ENCODE measurements at places on chromosomes 7 and 10.

- no peak for DNase-seq
Observed at GRCh38 chr7:141328290-141328689, 222.9 kb upstream of the AGK start.

DNA sequence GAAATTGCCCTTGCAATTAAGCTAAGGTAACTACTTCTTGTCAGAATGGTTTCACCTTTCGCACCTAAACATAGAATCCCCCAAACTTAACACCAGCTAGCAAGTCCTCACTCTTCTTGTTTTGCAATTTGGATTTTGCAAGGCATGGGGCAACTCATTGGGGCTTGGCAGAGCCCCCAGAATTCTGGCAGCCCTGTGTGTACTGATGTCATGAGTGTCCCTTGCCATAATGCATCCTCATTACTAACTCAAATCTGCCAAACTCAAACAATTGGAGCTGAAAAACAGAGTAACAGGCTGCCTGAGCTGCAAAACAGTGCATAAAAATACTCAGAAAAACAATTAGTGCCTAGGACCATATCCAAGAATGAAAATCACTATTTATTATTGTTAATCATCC, 7.9 kb upstream of the XPNPEP1 start:
- DNase-seq = no peak

DNA sequence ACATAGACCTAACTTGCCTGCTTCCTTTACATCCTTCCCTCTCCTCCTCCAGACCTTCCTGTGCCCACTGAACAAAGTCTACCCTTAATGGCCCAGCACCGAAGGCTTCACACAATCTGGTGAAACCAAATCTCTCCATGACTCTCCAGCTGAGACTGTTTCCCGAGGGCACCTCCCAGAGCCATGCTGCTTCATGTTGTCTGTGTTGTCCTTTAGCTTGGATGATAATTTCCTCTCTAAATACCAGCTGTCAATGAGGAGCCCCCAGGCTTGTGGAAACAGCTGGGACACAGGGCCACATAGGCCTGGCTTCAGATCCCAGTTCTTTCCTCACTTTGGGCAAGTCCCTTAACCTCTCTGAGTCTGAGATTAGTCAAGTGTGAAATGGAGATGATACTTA, 54.3 kb downstream of the DLD start:
- DNase-seq = no peak

DNA sequence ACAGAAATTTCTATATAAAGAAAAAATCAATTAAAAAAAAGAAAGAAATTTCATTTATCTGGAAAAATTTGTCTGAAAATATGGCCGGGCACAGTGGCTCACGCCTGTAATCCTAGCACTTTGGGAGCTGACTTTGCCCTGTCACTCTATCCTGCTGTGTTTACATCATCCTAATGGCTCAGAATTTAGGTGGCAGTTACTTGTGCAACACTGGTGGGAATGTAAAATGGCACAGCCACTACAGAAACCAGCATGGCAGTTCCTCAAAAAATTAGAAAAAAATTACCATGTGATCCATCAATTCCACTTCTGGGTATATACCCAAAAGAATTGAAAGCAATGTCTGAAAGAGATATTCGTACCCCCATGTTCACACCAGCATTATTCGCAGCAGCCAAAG, 405.2 kb upstream of the AUTS2 start:
- DNase-seq = no peak

DNA sequence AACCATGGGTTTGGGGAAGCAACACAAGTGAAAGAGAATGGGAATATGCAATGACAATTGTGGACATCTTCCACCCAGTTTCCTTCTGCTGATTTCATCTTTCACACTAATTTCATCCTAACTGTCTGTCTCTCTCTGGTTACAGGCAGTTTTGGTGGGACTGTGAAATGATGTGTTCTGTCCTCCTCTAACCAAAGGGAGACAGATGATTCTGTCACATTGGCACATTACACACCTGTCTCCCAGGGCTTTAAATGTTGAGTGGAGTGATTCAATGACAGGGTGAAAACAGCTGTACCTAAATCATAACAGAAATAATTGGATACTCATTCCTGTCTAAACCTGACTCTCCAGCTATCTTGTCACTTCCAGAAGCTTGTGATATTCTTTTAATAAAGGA, 60.0 kb downstream of the DGKB start:
- DNase-seq = no peak

GRCh38 chr7:11466517-11467105, 365.4 kb downstream of the THSD7A start:
- DNase-seq = no peak

GRCh38 chr10:5047912-5048628, 44.4 kb upstream of the AKR1C2 start:
- DNase-seq = no peak

GRCh38 chr7:139647814-139648390, 124.4 kb downstream of the CLEC2L start:
- DNase-seq = no peak

DNA sequence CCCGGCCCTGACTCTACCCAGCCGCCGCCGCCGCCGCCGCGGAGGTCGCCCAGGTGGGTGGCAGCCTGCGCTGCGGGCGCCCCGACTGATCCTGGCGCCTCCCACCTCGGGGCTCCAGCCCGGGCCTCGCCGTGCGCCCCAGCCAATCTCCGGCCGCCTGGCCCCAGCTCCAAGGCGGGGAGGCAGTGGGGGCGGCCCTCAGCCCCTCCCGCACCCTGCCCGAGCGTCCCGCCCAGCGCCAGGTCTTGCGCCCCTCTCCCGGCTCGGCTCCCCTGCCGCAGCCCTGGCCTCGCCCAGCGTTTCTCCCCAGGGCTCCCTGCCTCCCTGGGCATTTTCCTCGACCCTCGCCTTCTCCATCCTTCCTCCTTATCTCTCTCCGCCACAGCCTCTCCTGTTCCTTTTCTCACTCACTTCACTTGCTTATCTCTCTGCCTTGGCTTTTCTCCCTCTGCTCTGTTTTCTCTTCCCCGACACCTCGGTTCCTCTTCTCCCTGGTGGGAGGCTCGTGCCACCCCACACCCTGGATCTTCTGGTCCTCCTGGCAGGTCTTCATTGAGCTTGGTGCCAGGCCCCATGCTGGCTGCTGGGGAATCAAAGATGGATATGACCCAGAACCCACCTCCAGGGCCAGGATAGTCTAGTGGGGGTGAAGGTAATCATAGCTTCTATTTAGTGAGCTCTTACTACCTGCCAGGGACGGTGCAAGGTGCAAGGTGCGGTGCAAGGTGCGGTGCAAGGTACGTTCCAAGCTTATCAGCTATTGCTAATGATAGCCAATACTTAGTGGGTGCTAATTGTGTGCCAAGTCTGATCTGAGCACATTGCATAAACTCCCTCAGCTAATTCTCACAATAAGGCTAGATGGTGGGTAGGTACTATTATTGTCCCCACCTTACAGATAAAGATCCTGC, at the start of gene SFRP5:
Gene SFRP5 (minus strand): TSS at position 87 of the 911 bp plus-strand sequence. CDS start 166 bp downstream, outside the sequence.
- DNase-seq = no peak

DNA sequence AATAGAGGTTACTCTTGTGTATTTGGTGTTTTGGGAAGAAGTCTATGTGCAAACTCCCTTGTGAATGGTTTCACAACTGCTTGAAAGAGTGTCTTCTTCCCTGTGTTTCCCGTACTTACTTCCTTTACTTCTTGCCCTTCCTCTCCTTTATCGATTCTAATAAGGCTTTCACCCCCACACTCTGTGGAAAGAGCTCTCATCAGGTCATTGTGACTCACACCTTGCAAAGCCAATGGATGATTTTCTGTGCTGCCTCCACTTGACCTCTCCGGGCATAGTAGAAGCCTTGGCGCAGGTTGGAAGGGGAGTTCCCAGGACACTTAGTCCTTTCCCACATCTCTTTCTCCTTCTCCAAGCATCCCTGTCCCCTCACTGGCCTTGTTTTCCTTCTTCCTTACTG, 6.2 kb upstream of the TSPAN15 start:
- no peak for DNase-seq

DNA sequence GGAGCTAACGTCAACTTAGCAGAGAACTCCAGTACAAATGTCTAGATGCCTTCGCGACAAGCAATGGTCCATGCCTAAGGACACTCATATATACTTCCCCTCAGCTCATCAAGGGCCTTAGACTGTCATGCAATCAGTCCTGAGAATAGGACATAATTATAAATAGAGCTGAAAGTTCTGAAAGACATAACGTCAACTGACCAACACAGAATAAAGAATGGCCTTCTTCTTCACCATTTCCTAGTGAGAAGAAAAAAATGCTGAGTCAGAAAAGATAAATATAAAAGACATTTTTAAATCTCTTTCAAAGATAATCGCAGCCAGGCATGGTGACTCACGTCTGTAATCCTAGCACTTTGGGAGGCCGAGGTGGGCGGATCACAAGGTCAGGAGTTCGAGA, 83.2 kb downstream of the ARMH3 start:
- no peak for DNase-seq

DNA sequence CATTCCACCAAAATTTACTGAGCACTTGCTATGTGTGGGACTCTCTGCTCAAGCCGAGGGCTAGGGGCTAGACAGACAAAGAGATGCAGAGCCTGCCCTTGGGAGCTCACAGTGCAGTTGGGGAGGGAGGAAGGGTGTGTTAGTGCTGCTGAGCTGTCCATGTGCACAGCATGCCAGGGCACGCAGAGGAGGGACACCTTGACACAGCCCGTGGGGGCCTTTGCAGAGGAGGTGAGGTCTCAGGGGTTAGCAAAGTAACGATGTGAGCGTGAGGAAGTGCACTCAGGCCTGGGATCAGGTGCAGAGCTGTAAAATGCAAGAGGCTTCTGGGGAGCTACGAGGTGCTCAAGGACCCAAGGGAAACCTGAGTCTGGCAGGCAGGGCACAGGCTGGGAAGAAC, 16.3 kb downstream of the PRKCQ start:
- no peak for DNase-seq

DNA sequence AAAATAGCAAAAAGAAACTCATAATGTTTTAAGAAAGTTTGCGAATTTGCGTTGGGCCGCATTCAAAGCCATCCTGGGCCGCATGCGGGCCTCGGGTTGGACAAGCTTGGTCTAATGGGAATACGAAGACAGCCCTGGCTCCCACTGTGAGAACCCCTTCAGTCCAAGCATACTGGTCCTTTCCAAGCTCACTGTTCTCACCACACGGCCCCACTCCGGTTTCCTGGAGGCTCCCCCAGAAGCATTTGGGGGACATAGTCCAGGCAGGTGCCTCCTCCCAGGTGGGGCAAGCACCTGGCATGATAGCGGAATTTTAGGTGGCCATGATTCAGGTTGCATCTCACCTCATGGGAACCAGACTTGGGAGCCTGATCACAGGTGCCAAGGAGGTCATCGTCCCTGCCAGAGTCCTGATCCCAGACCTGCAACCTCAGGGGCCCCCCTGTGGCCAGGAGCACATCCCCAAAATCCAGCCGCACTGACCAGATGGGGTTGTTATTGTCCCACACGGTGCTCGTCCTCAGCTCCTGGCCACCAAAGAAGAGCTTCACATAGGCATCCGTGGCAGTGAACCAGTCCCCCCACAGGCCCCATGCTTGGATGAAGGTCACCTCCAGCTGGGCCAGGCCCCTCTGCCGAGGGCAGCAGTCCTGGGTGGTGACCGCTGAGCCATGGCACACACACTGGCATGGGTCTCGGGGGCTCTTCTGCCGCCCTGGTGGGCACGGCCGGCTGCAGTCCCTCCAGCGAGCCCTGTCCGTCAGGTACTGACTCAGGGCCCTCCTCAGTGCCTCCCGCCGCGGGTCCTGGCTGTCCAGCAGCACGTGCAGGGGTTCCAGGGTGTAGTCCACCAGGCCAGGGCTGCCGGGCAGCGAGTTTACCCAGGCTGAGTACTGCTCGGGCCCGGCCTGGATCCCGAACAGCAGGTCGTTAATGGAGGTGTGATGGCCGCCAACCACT, 4.4 kb downstream of the PRF1 start:
- no peak for DNase-seq

DNA sequence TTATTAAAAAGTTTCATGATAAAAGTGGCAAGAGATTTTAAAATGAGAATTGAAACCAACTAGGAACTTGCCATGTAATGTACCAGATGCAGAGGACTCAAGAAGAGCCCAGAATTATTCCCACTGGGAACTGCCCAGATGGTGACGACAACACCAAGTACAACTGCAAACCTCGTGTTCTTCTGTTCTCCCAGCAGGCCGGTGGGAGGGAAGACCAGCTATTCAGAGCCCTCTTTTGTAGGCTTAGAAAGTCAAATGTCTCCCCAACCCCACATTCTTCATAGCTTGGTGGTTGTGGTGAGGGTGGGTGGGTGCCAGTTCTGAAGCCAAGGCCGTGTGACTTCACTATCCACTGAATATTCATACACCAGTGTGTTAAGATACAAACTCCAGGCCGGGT, 54.3 kb upstream of the ITGB1 start:
- DNase-seq = no peak

- no peak for DNase-seq
Observed at GRCh38 chr7:39197831-39198230, 220.1 kb downstream of the POU6F2 start.
